ENCODE measurements at places on chromosomes 5 and 9.

DNA sequence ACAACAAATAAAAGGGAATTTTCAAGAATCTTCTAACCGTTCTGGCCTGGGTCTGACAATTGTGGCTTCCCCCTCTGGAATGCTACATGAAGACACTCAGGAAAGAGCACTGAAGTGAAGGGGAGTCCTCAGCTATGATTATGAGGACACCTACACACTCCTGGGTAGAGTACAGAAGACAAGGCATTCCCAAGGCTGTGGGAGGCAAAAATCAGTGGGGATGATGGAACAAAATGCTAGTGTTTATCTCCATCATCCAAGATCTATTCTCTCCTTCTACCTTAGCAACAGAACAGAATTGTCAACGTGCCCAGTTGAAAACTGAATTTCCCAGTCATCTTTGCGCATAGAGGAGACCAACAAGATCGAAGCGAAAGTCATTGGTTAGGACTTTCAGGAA is 130.1 kb upstream of the LARP1 start:
- DNase-seq, result no peak

- no peak for DNase-seq
Observed at GRCh38 chr9:36738318-36738976, 165.8 kb downstream of the MELK start.

GRCh38 chr9:88980740-88981203 is 10.5 kb upstream of the S1PR3 start:
- DNase-seq, result no peak

- DNase-seq, result no peak
Observed at GRCh38 chr5:135322271-135322670, 76.8 kb downstream of the MACROH2A1 start.

DNA sequence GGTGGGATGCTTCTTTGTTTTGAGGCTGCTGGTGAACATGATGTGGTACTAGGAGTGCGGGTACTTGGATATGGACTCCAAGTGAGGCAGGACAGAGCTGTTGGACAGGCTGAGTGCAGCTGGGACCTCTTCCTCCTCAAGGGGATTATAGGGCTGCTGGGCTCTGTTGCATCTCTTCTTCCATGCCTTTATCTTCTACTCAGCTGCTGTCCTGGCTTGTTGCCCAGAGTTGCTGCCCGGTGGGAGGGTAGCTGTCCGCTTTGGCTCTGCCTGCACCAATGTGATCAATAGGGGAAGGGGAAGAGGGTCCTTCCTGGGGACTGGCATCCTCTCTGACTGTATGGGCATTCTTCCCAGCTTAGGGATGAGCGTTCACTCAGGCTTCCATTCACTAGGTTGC is 1217.9 kb upstream of the ACO1 start:
- DNase-seq, result no peak

GRCh38 chr5:78295035-78295961 is 800 bp upstream of the AP3B1 start:
- peak; percentile 23 for DNase-seq

DNA sequence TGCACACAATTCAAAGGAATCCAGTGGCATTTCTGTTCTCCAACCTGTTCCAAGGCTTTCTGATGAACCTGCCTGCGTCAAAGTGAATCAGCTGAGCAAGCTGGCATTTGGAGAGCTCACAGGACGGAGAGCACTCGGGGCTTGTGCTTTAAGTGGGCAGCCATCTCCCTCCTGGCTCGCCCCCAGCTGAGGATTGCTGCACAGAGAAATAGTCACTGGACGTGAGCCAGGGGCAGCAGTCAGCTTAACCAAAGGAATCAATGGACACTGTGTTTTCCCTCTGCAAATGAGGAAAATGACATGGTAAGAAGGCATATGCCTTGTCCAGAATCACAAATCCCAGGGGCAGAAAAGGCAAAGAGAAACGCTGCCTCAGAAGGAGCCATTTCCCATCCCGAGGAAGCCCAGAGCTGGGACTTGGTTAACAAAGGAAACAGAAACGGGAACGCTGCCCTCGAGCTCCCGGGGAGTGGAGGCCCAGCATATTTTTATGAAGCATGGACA is 299.4 kb downstream of the ZSWIM6 start:
- DNase-seq, result no peak

DNA sequence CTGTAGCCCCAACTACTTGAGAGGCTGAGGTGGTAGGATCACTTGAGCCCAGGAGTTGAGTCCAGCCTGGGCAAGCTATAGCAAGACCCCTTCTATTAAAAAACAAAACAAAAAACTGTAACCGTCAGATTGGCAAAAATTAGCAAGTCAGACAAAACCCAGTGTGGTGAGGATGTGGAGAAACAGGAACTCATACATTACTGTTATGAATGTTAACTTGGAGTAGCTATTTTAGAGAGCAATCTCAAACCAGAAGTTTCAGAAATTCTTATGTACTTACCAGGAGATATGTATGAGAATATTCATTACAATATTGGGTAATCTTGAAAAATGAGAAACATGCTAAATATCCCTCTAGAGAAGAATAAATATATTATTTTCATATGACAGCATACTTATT is 120.3 kb downstream of the INVS start:
- no peak for DNase-seq

DNA sequence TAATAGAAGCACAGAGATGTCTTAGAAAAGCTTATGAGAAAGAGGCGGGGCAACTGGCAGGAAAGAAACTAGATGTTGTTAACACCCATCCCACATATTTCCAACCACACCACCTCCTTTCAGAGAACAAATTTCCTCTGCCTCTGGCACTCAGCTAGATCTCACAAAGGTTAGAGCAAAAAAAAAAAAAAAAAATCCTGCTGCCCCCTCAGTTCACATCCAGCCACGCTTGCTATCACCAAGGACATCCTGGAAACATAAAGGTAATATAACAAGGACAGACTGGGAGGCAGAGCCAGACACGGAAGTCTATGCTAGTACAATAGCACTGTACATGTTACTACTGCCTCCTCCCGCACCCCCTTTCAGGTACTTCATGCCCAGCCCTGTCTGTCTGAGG is 238.0 kb upstream of the PTGER4 start:
- peak; percentile 41 for DNase-seq

GRCh38 chr9:22413884-22414283 is 32.7 kb upstream of the DMRTA1 start:
- no peak for DNase-seq
